Liver (tissue), 10 donors: ENCODE measurements at places on chromosomes 6 and 20. TPM values are rescaled to one million over a fixed set of nuclear protein-coding genes. Genes with fewer than 3 reads are reported as not detected.

- no peak overlapping the region for H3K27ac ChIP-seq
- no peak for DNase-seq
These were observed 110.3 kb downstream of the BCAS1 start for GRCh38 chr20:53959911-53960578.

DNA sequence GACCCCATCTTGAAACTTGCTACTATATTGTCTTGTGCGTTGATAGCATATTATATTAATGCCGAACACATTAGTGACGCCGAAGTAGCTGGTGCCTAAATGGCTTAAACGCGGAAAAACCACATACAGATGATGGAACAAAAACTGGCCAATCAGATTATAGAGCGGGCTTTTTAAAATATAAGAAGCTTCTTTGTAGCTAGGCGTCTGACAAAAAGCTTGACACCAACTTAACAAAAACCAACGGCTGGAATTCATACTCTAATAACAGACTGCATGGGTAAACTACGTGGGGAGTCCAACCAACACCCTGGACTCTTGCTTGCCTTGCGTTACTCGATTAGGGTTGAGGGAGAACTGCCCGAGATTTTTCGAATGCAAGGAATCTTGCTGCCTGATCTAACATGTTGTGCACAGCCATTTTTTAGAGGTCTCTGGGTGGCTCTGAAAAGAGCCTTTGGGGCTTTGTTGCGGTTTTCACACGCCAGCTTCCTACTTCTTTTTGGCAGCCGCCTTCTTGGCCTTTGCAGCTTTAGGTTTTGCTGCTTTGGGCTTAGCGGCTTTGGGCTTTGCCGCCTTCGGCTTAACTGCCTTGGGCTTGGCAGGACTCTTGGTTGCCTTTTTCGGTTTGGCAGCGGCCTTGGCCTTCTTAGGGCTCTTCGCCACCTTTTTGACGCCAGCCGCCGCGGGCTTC lies 45.7 kb downstream of the OR2B2 start:
- H3K4me3 ChIP-seq = peak overlapping the region; percentile 39
- peaks cover 34% of the 10 kb centered on the region for H3K4me1 ChIP-seq
- H3K36me3 ChIP-seq = no peaks in the 10 kb centered on the region
- H3K27me3 ChIP-seq = no peaks in the 10 kb centered on the region
- no peak for DNase-seq

DNA sequence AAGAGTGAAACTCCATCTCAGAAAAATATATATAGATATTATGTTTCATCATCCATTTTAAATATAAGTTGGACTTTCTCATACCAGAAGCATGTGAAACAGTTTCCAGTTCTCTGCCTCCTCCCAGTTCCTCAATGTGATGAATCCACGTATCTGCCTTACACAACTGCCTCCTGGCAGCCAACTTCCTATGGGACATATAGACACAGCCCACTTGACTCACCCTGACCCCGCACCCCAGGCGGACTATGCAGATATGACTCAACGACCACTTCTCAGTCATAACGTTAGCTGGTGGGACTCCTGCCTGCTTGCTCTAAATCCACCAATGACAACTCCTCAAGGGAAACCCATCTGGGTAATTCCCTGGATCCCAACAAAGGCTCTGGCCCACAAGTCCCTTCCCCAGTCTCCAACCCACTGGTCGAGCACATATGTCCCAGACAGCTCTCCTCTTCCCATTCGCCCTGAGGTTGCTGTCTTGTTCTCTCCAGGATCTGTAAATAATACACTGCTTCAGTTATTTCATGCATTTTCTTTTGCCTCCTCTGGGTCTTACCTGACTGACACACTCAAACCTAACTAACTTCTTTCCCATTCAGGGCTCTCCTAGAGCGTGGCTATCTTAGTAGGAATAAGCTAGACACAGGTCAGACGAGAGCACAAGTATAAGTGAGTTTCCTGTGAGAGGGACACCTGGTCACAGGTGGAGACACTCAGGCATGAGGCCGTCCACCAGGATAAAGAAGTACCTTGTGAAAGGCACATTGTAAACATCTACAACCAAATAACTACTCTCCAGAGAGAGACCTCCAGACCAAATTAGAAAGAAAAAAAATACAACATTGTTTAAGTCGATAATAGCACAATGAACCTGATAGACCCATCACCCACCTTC lies 548.5 kb downstream of the CD83 start:
- no peaks in the 10 kb centered on the region for H3K36me3 ChIP-seq
- H3K27me3 ChIP-seq = no peaks in the 10 kb centered on the region
- no peak for DNase-seq
- no peaks in the 10 kb centered on the region for H3K4me1 ChIP-seq
- H3K27ac ChIP-seq = no peak overlapping the region
- H3K4me3 ChIP-seq = no peak overlapping the region

- peak; percentile 46 for DNase-seq
- peaks cover 66% of the 10 kb centered on the region for H3K4me1 ChIP-seq
- H3K27ac ChIP-seq = peak overlapping the region; percentile 81
- H3K4me3 ChIP-seq = no peak overlapping the region
These were observed 3.5 kb downstream of the TGM3 start for GRCh38 chr20:2299301-2299700.

DNA sequence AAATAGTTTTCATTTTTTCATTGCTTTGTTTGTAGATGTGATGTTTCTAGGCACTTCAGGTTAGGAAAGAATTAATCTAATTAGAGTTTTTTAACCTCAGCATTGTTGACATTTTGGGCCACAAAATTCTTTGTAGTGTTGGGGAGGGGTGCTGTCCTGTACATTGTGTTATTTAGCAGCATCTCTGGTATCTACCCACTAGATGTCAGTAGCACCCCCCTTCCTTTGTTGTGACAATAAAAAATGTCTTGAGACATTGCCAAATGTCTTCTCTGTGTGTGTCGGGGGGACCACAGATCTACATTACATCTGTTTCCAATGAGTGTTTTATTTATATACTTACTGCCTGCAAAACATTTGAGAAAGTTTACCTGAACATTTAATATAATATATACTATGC lies 45.6 kb downstream of the EYA4 start:
- no peak overlapping the region for H3K27ac ChIP-seq
- no peaks in the 10 kb centered on the region for H3K36me3 ChIP-seq
- H3K4me3 ChIP-seq = no peak overlapping the region
- H3K27me3 ChIP-seq = no peaks in the 10 kb centered on the region
- DNase-seq = no peak

DNA sequence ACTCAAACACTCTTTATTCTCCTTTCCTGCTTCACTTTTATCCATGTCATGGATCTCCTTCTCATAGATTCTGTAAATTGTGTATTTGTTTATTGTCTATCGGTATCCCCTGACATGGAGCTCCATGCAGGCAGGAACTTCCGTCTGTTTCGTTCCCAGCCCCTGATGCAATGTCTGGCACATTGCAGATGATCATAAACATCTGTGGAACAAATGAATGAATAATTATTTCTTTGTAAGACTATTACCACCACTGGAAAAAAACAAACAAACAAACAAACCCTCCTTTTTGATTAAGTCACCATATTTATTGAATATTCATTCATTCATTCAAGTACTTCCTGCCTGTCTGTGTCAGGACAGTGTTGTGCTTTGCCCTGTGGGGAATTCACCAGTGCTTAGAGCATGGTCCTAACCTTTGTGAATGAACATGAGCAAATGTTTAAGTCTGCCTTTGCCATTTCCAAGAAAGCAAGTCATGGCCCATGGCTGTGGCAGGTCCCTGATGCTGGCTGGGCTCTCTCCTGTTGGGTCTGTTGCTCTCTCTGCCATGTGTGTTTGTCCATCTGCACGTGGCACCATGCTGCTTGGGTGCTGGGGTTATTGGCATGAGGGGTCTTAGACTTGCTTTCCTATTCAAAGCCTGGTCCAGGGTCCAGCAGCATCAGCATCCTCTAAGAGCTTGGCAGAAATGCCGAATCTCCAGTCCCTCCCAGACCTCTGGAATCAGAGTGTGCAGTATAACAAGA lies 47.5 kb upstream of the NAA20 start:
- no peaks in the 10 kb centered on the region for H3K27me3 ChIP-seq
- H3K27ac ChIP-seq = no peak overlapping the region
- no peak overlapping the region for H3K4me3 ChIP-seq
- H3K36me3 ChIP-seq = no peaks in the 10 kb centered on the region
- peaks cover 33% of the 10 kb centered on the region for H3K4me1 ChIP-seq
- no peak for DNase-seq

The HSPA12B gene
- 0.72 TPM for polyA plus RNA-seq

The HMGCLL1 gene
- polyA plus RNA-seq = 0.49 TPM
